ENCODE measurements at places on chromosomes 2 and 18.

GRCh38 chr2:217906798-217907197, 96.0 kb downstream of the TNS1 start:
- DNase-seq, result no peak

GRCh38 chr2:224716201-224716600, at the start of gene CCDC195:
Gene CCDC195, minus strand, starts transcription at chr2:224716365. Its CDS starts 0 bp downstream, at chr2:224716365.
- no peak for DNase-seq

- no peak for DNase-seq
These were observed 136.8 kb downstream of the CAMKMT start for GRCh38 chr2:44498551-44498950.

DNA sequence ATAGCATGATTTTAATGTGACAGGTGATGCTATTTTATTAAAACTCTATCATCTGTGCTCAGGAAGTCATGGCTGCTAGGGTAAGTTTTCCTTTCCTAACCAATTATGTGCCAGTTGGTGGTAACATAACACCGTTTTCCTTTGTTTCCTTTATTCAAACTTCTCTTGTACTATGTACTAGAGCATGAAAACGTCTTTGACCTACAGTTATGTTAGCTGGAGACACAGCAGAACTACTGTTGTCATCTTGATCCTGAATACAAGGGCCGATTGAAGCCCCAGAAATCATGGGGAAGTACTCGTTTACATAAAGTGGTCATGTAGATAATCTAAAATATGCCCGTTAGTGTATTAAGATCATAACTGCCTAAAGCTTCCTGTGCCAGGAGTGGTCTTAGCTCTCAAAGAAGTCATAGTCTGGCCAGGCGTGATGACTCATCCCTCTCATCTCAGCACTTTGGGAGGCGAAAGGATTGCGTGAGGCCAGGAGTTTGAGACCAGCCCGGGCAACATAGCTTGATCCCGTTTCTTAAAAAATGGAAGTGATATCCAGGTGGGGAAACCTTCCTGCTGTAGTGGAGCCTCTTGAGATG, 20.5 kb downstream of the NEDD4L start:
- DNase-seq, result no peak

GRCh38 chr2:142870526-142870925, 6.9 kb upstream of the KYNU start:
- DNase-seq, result no peak

- DNase-seq, result no peak
These were observed 71.7 kb downstream of the SMAD7 start for GRCh38 chr18:48879008-48879431.

DNA sequence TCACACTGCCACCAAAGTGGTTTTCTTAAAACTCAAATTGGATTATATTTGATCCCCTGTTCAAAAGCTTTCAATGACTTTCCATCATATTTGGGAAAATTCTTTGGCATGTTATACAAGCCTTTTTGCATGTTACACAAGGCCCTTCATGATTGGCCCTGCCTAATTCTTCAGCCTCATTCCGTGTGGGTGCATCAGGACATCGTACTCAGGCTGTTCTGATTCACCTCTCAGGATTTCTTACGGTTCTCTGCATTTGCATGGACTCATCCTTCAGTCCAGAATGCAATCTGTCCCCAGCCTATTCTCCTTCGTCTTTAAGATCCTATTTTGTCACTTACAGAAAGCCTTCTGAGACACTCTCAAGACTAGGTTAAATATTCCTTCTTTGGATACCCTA, 107.8 kb downstream of the LYPD1 start:
- DNase-seq, result peak; percentile 4

All from fibroblast of skin of scalp (primary cell).